HL-60 (cell line): ENCODE measurements at places on chromosomes 13 and 19.

DNA sequence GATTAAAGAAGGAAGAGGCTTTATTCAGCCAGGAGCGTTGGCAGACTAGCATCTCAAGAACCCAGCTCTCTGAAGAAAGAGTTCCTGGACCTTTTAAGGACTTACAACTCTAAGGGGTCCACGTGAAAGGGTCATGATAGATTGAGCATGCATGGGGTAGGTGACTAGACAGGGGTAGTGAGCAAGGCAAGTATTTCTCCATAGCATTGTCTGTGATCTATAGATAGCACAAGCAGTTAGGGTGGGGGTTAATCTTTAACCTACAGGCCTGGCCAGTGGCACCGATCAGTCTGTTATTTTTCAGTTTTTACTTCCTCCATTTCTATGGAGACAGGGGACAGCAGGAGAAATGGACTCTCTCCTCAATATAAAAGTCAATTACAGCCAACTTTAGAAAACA is 983.7 kb downstream of the SLITRK1 start:
- DNase-seq = no peak

- DNase-seq = no peak
These were observed 312 bp downstream of the GSK3A start for GRCh38 chr19:42242069-42242511.

GRCh38 chr19:17300992-17301619 is 2.1 kb downstream of the ABHD8 start:
- DNase-seq = no peak

GRCh38 chr19:2529473-2529918 is 53.6 kb downstream of the GADD45B start:
- no peak for DNase-seq

DNA sequence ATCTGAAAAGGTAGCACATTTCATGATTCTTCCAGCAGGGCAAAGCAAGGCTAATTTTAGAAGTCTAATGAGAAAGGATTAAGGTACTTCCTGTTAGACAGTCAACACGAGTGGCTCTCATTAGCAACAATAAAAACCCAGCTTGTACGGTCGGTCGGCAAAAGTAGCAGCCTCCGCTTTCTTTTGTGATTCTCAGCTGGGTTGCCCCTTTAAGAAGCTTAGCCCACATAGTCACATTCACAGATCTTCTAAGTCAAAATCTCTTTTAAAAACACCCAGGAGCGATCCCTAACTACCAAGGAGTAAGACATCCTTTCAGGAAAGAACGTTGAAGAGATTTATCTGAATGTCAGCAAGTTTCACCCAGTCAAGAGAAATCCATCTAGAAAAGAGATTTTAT is 684.8 kb downstream of the DIAPH3 start:
- no peak for DNase-seq

GRCh38 chr19:34088292-34088691 is 84.0 kb upstream of the LSM14A start:
- DNase-seq = no peak

DNA sequence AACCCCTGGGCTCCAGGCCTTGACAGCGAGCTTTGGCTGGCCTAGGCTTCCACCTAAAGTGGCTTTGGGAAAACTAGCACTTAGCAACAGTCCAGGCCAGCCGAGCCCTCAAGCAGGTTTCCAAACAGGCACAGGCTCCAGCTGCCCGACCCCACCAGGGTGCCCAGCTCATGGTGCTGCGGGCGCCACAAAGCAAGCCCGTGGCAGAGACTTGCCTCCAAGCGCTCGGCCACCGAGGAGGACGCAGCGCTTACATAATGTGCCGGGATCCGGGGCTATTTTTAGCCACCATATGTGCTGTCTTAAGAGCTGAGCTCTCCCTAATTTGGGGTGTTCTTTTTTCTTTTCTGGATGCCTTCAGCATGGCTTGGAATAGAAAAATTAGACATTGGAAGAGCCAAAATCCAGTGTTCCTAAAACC is 56.1 kb upstream of the F7 start:
- no peak for DNase-seq

DNA sequence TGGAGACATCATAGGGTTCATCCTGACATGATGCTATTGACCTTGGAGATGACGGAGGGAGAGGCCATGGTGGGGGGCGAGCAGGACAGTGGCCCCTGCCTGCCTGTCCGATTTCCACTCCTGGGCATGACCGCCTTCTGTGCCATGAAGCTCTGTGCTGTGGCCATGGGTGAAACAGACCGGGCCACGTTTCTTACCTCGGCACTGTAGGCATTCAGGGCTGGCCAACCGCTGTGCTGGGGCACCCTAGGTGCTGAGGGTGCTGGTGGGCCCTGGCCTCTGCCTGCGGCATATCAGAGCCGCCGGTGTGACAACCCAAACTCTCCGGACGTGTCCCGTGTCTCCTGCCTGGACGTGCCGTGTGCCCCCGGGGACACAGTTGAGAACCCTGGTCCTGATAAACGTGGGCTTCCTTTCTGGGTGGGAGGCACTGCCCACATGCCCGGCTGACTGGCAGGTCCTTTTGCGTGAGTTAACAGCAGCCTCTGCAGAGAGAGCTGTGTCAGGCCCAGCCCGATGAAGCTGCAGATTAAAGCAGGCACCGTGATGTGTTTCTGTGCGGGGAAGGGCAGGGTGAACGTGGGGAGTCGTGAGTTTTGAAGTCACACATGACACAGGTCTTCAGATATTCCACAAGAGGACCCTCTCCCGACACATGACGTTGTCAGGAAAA is 46.5 kb downstream of the TMEM255B start:
- no peak for DNase-seq

DNA sequence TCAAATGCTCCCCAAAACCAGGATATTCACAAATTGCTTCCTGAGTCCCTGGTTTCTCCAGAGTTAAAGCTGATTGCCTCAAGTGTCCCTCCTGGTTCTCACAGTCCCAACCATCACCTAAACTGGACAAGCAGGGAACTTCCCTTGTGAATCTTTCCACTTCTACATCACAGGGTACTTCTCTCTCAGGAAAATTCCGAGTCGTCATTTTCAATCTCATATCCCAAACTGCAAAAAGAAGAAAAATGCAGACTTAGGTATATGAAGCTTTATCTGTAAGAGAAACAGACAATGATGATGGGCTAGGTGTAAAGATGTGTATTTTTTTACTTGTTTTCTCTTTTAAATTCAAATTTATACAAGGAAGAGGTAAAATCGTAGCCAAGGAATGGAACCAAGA is 21.3 kb downstream of the ZNF329 start:
- no peak for DNase-seq

DNA sequence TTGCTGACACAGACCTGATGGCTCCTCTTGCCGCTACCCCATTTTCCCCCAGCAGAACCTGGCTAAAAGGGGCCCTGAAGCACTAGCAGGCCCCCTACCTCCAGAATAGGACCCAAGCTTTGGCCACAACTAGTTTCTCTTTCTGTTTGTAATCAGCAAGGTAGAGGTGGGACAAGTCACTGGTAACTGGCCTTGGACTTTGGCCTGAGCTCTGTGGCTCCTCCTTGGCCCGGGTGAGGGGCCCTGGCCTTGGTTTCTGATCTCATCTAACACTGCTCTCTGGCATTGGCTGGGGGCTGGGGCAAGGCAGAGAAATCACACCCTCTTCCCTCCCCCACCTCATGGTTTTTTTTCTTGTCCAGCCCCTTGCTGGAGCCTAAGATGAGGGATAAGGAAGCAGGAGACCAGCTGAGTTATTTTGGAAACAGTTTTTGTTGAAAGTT is 2.1 kb downstream of the CALM3 start:
- DNase-seq = no peak

DNA sequence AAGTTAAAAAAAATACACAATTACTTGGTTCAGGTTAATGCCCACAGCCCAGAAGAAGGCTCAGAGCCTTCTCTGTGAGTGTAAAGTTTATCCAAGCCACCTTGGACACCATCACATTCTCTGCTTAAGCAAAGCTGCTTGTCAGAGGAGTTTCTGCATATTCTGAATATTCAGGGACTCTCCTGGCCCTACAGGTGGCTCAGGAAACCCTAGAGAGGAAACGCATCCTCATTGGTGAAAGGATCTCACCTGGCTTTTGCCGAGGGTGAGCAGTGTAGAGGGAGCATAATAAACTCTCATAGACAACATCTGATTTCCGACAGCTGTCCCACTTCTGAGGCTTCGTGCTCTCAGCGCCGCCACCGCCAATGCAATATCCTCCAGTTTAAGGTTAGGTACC is 239.9 kb upstream of the TSHZ3 start:
- no peak for DNase-seq

GRCh38 chr19:16345457-16345856 is 20.8 kb downstream of the KLF2 start:
- no peak for DNase-seq

GRCh38 chr13:88022431-88023208 is 351.4 kb downstream of the SLITRK5 start:
- peak; percentile 38 for DNase-seq

GRCh38 chr19:12944104-12944674 is 1.5 kb upstream of the RAD23A start:
- no peak for DNase-seq

DNA sequence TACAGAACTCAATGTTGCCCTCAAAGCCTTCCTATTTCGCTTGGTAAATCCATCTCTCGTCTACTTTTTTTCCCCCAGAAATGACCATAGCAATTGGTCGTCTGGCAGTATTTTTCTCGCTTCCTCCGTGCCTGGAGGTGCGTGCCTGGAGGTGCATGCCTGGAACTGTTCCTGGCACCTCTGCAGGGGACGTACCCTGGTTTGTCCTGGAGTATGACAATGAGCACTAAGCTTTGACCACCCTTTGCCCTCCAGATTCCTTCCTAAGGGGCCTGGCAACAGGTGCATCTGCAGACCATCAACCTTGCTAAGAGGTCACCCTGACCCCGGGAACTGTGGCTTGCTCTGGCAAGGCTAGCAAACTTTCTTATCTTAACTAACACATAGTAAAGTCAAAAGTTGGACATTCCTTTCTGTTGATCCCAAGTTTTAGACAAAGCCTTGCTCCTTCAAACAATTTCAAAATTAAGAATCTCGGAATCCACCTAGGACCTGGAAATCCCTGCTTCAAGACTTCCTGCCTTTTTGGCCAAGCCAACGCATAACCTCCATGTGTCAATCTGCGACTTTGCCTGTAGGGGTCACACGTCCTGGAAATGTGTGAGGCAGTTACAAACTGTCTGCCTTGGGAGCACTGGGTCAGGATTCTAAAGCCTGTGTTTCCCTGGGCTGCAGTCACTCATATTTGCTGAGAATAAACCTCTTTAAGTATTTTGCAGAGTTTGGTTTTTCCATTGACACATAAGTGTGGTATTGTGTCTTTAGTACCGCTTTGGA is 28.8 kb upstream of the TUBGCP3 start:
- peak; percentile 60 for DNase-seq

- DNase-seq = no peak
These were observed 23.3 kb upstream of the RNF113B start for GRCh38 chr13:98200211-98200878.

GRCh38 chr13:98668155-98668554 is 84.3 kb downstream of the SLC15A1 start:
- no peak for DNase-seq

DNA sequence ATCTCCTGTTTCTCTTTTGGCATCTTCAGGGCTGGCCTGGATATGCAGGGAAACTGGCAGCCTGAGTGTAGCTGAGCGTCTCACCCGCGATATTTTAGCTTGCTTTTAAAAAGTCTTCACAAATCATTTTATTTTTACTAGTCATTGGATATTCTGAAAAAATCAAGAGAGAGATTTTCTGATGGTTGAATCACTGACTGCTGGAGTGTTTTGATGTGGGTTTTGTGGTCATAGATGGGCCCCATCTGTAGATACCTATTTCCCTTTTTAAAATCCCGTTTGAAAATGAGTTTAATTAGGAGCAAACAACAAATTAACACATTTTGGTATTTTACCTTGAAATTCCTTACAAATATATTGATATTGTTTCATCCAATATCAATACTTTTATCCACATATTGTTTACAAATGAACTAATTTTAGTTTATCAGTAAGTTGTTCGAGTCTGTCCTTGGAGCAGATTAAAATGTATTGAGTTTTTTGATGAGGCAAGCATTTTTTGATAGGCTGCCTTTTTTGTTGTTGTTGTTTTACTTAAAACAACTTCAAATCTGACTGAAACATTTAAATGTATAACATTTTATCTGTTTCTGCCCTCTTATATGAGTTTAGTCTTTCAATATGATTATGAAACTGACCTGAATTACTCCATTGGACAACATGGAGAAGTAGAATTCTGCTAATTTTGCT is 21.5 kb upstream of the OXGR1 start:
- no peak for DNase-seq

GRCh38 chr13:41182231-41182630 is 12.1 kb downstream of the KBTBD7 start:
- no peak for DNase-seq

DNA sequence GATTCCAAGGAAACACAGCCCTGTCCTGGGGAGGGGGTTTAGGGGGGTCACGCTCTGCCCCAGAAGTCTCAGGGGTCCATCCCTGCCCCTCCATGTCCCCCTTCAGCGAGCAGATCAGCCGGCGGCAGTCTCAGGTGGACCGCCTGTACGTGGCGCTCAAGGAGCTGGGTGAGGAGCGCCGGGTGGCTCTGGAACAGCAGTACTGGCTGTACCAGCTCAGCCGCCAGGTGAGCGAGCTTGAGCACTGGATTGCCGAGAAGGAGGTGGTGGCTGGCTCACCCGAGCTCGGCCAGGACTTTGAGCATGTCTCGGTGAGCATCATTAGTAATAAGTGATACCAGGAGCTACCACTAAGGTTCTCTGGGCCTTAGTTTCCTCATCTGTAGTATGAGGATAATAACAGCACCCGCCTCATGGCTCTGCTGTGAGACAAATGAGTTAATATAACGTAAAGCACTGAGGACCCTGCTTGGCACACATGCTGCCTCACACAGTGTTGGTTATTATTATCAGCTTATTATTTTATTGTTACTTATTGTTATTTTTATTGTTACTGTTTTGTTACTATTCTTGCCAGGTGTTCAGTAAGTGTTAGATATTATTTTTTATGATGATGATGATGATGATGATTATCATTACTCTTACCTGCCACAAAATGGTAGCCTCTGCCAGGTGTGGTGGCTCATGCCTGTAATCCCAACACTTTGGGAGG is 20.5 kb upstream of the SHKBP1 start:
- DNase-seq = no peak

GRCh38 chr13:109968876-109969577 is 182.6 kb upstream of the IRS2 start:
- DNase-seq = peak; percentile 50

GRCh38 chr13:110957181-110957884 is 42.5 kb upstream of the ANKRD10 start:
- no peak for DNase-seq

- DNase-seq = no peak
These were observed 7.1 kb downstream of the SERTM1 start for GRCh38 chr13:36680913-36681312.

GRCh38 chr13:27933580-27934328 is 14.0 kb downstream of the PDX1 start:
- DNase-seq = no peak

GRCh38 chr13:113537909-113538688 is 46.5 kb upstream of the TFDP1 start:
- DNase-seq = no peak

DNA sequence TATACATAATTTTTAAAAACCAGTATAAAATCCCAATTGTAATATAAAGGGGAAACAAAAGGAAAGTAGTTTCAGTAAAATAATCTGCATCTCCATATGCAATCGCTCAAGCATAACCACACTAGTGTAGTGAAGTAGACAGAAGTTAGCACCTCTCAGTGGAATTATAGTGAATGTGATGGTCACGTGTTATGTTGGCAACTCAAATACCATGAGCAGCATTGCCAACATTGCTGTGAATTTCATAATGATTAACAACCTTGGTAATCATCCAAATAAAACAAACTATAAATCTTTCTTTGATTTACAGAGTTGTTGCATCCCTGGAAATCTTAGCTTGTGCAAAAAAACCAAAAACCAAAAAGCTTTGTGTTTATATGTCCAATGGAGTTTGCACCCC is 77.3 kb upstream of the SIAH3 start:
- DNase-seq = no peak

- DNase-seq = no peak
These were observed 112.8 kb downstream of the POSTN start for GRCh38 chr13:37485756-37486155.
